Stimulated activated CD8-positive, alpha-beta memory T cell treated with anti-CD3 and anti-CD28 coated beads, Interleukin-2, amount 100 ng/mL, for 1 hour (primary cell): ENCODE measurements at places on chromosomes 1 and 21.
A peak's percentile ranks its signal among the peaks of the same experiment; 100 is the strongest.

GRCh38 chr1:177912991-177913390, 56.9 kb downstream of the SEC16B start:
- no peak for DNase-seq

- DNase-seq = no peak
Measured at GRCh38 chr1:36609241-36610027, 126.7 kb upstream of the CSF3R start.

DNA sequence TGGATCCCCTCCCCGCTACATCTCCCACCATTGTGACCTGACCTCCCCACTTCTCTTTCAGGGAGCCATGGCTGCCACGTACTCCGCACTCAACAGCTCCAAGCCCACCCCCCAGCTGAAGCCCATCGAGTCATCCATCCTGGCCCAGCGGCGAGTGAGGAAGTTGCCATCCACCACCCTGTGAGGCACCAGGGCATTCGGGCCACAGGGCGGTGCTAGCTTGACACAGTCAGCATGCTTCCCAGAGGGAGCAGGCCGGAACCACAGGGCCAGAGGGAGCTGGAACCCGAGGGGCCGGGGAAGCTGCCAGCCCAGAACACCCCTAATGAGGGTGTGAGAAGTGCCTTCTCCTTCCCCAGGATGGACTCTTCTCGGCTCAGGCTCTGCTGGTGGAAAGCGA, 44.5 kb downstream of the RPS6KA1 start:
- no peak for DNase-seq

GRCh38 chr1:22609291-22609690, 27.1 kb upstream of the C1QA start:
- no peak for DNase-seq

- DNase-seq = no peak
Measured at GRCh38 chr1:202146279-202146678, 1.7 kb upstream of the ARL8A start.

GRCh38 chr1:30919025-30919881, 10.7 kb upstream of the SDC3 start:
- no peak for DNase-seq

DNA sequence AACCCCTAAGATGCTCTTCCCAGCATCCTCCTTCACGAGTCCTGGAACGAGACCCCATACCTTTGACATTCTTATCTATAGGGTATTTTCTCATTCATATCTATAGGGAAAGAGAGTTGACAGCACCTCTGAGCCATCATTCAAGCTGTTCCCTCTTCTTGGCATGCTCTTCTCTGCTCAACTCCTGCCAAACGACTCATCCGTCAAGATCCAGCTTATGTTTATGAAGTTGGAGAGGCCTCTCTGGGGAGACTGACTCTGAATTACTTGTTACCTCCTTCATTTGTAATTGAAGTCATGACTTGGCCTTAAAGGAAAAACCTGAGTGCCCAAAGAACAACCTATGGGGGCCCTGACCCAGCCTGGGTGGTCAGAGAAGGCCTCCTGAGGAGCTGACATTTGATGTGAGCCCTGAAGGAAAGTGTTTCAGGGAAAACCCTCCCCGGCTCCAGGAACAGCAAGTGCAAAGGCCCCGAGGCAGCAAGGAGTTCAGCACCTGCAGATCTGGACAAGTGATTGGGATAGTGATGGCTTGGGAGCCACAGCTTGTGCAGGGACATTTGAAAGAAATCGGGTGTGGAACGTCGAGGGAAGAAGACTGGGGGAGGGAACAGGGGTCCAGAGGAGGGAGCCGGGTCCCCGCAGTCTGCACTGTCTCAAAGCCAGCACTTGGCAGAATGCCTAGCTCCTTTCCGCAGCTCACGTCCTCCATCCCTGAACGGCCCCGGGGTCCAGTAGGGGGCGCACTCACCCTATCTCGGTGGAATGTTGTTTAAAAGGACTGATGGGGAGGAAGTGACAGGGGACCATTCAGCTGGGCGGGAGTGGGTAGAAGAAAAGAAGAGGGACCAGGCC, 14.0 kb upstream of the CDA start:
- DNase-seq = peak; percentile 14

- DNase-seq = no peak
Measured at GRCh38 chr1:44263568-44264450, 50.5 kb downstream of the DMAP1 start.

DNA sequence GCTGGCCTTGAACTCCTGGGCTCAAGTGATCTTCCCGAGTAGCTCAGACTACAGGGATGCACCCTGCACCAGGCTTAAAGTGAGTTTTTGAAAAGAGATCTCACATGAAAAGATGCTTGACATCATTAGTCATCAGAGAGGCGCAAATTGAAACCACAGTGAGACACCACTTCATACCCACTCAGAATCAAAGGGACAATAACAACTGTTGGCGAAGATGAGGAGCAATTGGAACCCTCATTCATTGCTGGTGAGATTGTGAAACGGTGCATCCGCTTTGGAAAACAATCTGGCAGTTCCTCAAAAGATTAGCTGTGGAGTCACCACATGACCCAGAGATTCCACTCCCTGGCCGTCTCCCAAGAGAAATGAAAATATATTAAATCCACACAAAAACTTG, 122.3 kb downstream of the PGBD5 start:
- no peak for DNase-seq

DNA sequence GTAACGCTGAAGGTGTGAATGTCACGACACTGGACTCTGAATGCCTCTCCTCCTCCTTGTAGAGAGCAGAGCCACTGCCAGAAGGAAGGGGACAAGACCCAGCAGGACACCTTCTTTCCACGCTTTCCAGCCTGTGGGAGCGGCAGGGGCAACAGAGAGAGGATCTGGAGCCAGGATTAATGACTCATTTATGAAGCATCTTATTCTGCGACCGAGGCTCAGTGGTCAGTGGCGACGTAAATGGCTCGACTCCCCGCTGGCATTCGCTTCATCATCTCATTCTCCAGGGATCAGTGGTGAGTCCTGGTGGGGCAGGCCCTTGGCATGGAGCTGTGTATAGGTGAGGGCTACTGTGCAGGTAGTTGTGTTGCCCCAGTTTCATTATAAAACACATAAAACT, 4.6 kb downstream of the SLC37A1 start:
- DNase-seq = no peak

DNA sequence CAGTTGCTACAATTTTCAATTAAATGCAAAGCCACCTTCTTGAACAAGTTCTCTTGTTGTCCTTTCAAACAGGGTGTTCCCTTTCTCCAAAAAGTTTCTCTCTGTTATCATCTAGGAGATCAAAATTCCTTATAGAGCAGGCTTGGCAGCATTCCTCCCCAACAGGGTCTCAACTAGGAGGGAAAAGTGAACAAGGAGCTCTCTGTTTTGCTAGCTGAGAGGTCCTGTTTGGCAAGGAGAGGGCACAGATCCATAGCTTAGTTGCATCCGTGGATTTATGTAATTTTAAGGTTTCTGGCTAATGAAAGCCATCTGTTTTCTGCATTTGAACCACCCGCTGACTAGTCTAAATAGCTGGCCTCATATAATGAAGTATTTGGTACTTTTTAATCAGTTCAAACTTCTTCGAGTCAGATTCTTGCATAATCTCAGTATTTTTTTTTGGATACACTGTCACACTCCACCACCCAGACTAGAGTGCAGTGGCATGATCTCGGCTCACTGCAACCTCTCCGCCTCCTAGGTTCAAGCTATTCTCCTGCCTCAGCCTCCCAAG, 54.0 kb downstream of the APP start:
- DNase-seq = no peak

GRCh38 chr1:41623736-41624135, 139.3 kb upstream of the EDN2 start:
- DNase-seq = no peak

GRCh38 chr1:228059634-228060457, 22.7 kb upstream of the ARF1 start:
- DNase-seq = no peak

- no peak for DNase-seq
Measured at GRCh38 chr1:12477936-12478611, 139.9 kb downstream of the DHRS3 start.

DNA sequence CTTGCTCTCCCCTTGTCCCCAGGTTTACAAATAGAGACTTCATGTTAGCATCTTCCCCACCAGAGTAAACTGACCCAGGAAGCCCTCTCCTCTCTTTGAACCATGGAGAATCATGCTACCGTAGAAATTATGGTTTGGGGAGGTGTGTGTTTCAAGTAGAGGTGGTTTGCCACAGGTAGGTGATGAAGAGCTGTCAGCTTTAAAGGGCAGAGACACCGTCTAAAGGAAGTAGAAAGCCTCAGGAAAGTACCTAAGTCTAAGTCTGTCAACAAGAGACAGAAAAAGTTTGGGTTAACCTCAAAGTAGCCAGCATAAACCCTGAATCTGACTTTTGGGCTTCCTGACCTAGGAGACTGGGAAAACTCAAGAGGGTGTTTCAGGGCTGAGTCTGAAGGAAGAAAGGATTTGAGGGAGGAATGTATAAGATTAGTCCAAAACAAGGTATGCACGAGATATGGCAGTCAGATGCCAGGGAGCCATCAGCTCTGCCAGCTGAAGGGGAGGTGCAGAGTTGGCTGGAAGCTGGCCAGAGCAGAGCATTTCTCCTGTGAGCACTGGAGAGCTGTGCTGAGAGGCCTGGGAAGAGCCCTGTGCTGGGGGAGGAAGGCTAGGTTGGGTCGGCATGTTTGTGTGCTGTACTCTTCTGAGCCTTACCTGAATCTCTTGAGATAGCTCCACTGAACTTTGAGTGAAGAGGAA, 14.3 kb downstream of the ADAMTSL4 start:
- DNase-seq = no peak

- DNase-seq = no peak
Measured at GRCh38 chr1:15028102-15028501, 125.4 kb upstream of the TMEM51 start.

DNA sequence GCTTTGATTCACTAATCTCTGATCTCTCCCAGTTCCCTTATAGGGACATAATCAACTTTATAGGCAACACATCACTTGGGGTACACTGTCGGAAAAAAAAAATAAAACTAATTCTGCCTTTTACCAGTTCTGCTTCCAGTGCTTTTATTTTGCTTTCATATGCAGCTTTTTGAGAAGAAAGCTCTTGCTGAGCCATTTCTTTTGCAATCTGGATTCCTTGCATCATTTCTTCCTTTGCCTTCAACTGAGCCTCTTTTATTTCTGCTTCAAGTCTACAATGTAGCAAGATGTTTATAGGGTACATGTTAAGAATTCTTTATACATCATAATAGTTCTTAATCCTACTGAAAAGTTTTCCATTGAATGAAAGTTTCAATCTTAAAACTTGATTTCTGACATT, 30.6 kb downstream of the KIF14 start:
- DNase-seq = no peak

- DNase-seq = no peak
Measured at GRCh38 chr1:3014050-3014440, 7.2 kb upstream of the ACTRT2 start.

DNA sequence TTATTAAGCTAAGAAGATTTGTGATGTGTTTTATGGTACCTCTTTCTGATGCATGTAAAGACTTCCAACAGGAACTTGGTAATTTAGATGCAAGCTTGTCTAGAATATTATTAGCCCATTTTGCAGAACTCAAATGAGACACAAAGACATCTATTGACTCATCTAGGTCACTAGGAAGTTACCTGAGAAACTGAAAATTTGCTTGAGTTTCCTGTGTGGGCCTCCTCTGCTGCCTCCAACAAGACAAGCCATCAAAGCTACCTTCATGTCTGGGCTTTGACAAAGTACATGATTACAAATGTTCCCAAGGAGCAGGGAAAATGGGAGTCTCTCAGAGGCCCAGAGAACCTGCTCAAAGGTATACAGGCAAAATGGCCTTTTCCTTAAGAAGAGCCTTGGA, 5.6 kb downstream of the RUNX1 start:
- no peak for DNase-seq

DNA sequence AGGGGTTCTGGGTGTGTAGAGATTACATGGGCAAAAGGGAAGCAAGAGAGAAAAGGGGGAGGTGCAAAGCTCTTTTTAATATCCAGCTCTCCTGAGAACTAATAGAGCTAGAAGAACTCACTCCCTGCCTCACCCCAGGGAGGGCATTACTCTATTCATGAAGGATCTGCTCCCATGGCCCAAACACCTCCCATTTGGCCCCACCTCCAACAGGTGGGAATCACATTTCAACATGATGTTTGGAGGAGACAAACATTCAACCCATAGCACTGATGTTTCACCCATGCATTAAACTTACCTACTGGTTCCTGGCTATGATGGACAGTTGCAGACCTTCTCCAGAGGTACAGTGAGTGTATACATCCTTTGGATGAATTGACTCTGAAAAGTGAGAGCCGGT, 7.3 kb upstream of the JUN start:
- DNase-seq = no peak

DNA sequence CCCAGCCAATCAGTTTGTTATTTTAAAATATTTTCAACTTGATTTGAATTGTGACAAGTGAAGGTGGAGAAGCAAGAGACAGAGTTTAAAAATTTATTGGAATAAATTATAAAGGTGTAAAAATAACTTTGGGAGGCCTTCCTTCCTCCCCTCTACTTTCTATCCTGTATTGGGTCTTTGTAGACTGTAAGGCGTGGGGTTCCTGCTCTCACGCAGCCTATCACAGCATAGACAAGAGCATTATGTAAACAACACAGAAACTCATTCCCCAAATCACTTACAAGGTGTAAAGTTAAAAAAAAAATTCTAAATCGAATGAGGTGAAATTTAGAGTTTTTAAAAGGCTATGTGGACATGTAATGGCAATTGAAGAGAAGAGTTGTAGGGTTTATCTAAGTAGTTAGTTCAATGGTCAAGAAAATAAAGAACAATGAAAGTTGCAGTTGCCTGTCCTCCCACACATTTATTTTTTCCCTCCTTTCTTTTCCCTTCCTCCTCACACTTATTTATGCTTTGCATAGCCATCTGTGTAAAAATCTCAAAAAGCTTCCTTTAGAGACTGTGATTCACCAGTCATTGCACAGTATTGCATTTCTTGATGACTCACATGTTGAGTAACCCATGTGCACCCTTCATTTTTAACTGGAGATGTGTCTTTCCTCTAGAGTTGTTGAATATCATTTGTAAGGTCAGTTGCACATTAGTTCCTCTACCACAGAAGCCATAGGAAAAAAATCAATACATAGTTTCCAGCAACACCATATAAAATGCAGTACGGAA, 242.2 kb downstream of the PTPRC start:
- DNase-seq = no peak
